ENCODE measurements at places on chromosomes 16 and 17.

DNA sequence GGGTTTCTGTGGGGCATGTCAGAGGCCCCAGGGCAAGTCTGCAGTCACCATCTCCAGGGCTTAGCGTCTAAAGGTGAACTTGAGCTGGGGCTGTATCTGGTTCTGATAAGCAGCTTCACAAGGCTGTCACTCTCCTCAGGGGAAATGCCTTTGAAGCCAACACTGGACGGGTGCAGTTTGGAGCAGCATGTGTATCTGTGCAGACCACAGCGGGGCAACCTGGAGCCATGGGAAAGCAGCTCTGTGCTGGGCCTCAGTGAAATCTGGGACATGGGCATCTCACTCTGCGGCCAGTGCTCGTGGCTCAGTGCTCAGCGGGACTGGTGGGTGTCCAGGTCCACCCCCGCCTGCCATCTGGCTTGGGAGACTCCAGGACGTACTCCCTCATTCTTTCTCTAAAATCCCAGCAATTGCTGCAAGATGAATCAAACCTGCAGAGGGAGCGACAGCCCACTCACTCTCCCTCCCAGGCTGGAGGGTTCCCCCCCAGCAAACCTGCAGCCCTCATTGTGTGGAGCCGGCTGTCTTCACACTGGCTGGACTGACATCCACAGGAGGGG lies 63.5 kb downstream of the PRMT7 start:
- DNase-seq: no peak

DNA sequence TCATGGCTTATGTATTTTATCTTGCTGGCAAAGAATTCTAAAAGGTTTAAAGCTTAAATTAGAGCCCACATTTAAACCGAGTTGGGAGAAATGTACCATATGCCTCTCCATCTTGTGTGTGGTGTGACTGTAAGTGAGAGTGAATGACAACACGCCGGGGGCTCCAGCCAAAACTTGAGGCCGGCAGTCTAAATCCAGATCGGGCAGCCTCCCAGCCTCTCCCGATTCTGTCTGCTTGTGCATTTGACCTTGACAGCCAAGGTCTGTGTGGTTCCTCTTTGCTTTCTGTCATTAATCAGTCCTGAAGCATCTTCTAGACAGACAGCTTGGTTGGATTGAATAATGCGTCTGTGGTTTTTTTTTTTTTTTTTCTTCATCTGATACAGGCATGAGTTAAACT lies 1093.2 kb upstream of the EEF2KMT start:
- DNase-seq: no peak

GRCh38 chr17:45824901-45825492 lies 19.7 kb upstream of the SPPL2C start:
- no peak for DNase-seq

DNA sequence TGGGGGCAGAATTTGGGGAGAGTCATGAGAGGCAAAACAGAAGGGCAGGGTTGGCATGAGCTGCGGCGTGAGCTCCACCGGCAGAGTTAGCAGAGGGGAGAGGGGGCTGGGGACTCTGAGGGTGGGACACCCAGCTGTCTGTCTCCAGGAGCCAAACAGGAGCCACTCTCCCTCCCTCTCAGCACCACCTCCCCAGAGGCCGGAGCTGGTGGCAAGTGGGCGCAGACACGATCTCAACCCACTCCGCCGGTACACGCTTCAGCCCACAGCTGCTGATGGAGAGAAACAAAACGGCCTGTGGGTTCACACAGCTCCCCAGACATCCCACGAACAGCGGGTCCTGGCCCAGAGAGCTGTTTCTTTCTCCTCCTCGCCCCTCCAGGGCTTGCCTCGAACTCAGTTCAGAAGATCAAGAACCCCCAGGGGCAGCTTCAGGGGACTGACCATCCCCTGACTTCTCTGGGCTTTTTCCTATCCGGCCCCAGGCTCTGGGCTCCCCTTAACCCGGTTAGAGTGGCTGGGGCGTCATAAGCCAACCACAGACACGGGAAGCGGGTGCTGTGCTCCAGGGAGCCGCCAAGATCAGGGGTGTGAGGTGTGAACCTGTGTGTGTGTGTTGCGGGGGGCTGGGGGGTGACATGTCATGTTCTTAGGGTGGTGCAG lies 7.6 kb downstream of the RHBDF2 start:
- DNase-seq: no peak

DNA sequence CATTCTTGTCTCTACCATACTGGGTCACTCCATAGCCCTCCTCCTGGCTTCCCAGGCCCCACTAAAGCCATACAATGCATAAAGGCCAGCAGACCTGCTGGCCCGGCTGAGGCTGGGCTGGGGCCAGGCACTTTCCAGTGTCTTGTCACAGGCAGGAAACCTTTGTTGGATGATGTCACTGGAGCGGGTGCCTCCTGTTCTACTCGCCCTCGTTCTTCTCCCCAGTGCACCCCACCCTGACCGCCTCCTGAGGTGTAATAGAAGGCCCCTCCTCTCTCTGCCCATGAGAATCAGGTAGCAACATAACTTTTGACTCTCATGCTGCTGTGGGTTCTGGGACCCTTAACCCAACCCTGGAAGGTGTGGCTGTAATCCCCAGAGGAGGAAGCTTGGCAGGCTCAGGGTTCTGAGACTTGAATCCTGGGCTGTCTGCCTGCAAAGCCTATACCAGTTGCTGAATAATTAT lies 54.2 kb upstream of the IL34 start:
- no peak for DNase-seq

DNA sequence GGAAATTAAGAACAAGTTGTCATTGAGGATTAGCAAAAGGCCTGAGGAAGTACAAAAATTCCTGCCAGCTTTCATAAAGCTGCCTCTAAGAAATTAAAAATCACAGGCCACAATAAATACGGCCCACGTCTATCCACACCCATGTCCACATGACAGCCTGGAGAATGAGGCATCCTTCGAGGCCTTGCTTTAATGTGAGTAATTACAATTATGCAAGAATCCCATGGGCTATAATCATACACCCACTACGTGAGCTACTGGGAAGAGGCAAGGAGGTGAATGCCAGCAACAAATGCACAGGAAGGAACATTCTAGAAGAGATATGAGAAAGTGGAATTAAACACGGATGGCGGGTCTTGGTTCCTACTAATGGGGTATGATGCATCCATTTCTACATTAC lies 65.4 kb upstream of the ZFHX3 start:
- no peak for DNase-seq

DNA sequence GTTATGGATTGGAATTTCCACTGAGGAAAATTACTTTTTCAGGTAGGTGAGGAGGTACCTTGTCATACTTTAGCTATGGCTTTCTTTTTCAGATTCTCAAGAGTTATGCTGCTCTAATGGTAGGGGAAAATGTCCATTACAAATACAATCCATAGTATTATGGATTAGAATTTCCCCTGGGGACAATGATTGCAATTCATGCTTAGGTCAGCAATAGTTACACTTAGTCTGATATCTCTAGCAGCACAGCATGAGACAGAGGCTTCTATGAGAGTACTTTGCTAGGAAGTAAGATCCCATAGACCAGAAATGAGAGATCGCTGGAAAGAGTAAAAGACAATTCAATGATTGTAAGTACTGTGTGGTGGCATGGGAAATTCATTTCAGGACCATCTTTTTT lies 949.5 kb upstream of the CDH8 start:
- DNase-seq: no peak

GRCh38 chr16:59259074-59259949 lies 525.2 kb upstream of the GOT2 start:
- no peak for DNase-seq

DNA sequence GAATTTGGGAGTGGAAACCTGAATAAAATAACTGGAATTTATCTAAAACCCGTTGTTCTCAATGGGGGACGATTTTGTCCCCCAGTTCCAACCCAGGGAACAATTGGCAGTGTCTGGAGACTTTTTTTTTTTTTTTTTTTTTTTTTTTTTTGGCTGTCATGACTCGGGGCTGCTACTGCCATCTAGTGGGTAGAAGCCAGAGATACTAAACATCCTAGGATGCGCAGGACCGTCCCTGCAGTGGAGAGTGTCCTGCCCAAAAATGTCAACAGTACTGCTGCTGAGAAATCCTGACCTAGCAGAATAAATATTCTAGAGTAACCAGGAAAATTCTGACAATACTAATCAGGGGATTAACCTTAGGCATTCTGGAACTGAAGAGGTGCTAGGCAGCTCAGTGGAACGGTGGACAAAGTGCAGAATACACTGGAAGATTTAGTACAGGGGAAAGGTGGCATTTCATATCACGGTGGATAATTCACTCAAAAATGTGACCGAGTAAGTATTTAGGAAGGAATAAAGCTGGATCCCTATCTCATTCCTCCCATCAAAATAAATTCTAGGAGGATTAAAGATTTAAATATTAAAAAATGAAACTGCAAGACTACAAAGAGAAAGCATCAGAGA lies 107.6 kb downstream of the SPECC1 start:
- no peak for DNase-seq

DNA sequence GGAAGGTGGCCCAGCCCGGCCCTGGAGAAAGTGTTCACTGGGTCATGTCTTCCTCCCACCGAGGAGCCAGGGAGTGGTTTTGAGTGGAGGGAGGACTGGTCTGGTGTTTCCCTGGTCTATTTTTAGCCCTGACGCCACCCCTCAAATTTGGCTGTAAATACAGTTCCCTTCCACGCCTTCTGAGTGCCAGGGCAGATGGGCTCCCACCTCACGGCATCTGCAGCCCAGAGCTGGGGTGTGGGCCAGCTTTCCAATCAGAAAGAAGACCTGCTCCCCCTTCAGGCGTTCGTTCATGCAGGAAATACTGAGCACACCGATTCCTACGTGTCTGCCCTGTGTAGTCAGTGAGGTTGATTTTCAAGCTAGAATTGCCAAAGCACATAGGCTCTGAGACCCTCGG lies 53.7 kb downstream of the SNX20 start:
- DNase-seq: no peak

DNA sequence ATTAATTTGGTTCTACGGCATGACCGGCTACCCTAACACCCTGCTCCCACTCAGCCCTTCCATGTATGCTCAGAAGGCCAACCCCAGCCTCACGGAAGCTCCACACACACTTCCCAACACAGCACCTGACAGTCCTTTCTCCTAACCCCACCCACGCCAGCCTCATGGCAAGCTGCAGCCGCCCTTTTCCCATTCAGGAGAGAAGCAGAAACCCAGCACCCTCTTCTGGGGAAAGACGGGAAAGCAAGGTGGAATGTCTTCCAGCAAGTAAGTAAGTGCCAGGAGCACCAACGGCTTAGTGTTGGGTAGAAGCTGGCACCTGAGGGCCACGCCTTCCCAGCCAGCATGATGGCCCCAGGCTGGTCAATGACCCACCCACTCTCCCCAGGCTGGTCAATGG lies 32.1 kb downstream of the ABR start:
- peak; percentile 70 for DNase-seq

- DNase-seq: no peak
Measured at GRCh38 chr17:74599448-74599939, 7.4 kb upstream of the CD300LD start.

DNA sequence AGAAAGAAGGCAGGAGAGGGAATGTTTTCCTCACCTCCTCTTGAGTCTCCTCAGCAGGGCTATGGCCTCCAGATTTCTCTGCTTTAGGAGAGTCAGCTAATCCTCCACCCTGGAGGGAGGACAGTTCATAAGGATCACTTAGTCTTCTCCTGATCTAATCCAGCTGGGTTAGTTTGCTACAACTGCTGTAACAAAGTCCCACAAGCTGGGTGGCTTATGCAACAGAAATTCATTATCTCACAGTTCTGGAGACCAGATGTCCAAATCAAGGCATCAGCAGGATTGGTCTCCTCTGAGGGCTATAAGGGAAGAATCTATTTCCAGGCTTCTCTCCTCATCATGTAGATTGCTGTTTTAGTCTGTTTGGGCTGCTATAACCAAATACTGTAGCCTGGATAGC lies 40.6 kb upstream of the XYLT1 start:
- no peak for DNase-seq

DNA sequence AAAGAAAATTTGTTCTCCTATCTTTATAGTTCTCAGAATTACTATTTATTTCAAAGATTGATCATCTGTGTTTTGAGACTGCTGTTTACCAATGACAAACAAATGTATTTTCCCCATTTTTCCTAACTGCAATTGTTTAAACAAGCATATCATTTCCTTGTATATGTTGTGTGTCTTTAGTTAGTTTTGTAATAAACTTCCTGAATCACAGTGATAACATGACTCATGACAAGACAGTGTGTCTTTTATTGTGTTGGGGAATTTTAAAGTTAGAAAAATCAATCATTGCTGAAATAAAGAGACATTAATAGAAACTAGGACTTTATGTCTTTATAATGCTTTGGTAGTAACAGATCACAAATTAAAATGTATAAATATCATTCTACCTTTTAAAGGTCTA lies 348.5 kb downstream of the KCNJ2 start:
- DNase-seq: no peak

DNA sequence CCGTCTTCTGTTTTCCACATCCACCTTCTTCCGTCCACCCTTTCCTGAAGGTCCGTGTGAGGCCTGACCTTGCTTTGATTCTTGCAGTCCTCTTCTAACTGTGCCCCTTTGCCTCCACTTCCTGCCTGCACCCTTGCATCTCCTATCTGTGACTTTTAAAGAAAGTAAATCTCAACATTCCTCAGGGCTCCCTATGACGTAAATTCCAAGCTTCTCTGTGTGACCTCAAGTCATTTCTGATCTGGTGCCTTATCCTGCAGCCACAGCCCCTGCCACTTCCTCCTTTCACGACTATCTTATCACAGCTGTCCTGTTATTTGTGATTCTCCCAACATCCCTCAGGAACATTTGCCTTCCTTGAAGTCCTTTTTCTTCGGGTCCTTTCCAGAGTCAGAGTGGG lies 520.5 kb downstream of the CDH13 start:
- no peak for DNase-seq

DNA sequence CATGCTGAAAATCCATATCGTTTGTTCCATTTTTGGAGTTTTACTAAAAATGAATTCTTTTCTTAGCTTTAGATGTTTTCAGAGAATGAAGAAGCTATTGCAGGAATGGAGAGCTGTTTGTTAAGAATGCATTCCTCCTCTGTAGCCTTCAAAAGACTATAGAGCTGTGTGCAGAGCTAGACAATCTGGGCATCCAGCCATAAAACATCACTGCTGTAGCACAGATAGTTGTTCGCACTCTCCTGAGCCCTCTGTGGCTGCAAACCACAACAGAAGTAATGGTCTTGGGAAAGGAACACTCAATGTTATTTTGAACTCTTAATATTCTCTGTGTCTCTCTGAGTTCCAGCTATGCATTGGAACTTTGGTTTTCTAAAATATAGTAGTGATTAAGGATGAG lies 4.9 kb downstream of the TNRC6C start:
- DNase-seq: no peak

GRCh38 chr17:28228109-28228840 lies 90.7 kb upstream of the TMEM97 start:
- DNase-seq: no peak

DNA sequence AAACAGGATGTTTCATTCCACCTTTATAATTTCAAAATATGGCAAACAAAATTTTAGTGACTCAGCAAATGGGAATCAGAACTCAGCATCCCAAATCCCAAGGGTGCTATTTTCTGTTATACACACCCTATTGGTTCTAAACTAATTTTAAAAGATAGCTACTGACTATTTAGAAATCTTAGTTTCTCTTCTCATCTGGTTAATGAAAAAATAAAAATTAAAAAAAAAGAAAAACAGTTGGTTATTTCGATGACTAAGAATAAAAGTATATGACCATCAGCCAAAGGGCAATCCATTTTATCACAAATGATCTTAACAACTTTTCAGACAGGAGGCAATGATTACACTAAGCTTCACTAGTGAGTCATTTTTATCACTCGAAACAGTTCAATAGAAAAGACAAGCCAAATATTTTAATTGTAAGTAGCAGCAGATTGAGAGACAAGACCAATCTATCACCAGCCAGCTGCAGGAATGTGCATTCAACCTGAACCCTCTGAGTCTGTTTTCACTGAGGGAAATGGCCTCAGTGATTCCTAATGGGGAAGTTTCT lies 15.2 kb downstream of the PHLPP2 start:
- DNase-seq: no peak

All from left renal cortex interstitium (tissue), 4 donors.